NCI-H226 (cell line): ENCODE measurements at places on chromosomes 4 and X.

DNA sequence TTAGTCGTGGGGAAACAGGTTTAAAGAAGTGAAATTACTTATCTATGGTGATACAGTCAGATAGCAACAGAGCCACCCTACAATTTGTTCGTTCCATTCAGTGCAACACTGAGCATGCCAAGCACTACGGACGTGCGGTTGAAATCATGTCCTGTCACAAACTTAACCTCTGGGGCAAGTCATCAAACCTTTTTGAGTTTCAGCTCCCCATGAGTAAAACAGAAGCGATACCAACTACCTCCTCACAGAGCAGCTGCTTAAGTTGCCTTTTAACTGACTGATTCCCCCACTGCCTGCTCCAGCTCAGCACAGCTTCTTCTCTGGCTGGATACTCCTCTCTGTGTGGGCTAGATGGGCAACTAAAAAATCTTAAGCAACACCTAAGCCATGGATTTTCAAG is 36.0 kb downstream of the LHFPL1 start:
- DNase-seq = no peak

DNA sequence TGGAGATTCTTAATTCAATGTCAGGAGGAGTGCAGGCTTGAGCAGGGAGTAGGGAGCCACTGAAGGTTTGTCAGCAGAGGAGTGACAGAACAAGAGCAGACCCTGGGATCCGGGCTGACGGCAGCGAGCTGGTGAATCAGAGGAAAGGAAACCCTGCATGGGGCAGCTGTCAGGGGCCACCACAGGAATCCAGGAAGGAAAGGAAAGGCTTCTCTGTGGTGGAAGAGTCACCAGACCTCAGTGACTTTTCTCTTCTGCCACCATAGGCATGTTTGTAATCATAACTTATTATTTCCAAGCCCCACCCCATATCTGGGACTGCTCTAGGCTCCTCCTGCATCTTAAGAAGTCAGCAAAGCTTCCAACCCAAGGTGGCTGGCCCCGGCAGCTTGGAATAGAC is 150.9 kb downstream of the BCOR start:
- DNase-seq = no peak

- DNase-seq = no peak
These were observed 124.0 kb downstream of the MOSPD2 start for GRCh38 chrX:14997271-14997670.

GRCh38 chrX:19382555-19383145 is 38.9 kb downstream of the PDHA1 start:
- DNase-seq = peak; percentile 28

DNA sequence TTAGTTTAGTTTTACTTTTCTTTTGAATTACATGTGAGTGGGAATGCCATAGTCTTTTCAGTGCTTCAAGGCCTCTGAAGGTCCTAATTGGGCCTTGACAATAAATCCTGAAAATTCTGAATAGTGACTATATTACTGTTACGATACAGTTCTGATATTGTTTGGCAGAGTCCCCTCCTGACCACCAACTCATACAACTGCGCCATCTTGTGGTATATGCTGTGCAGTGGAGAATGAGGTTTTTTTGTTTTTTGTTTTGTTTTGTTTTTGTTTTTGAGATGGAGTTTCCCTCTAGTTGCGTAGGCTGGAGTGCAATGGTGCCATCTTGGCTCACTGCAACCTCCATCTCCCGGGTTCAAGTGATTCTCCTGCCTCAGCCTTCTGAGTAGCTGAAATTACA is 56.6 kb upstream of the CHRDL1 start:
- DNase-seq = no peak

DNA sequence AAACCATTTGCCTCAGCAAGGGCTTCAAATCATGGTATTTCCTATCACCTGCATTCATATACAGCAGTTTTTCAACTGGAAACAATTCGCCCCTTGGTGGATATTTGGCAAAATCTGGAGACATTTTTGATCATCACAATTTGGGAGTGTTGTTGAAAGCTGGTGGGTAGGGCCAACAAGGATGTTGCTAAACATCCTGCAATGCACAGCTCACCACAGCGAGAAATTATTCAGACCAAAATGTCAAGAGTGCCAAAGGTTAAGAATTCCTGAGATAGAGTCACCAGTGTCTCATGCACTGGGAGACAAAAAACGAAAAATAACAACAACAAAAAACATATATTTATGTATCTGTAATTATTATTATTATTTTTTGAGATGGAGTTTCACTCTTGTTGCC is 435.2 kb upstream of the CTSO start:
- peak; percentile 74 for DNase-seq

- no peak for DNase-seq
These were observed 45.5 kb downstream of the MID2 start for GRCh38 chrX:107871136-107871535.
